ENCODE measurements at places on chromosomes 2 and 18. TPM values are rescaled to one million over a fixed set of nuclear protein-coding genes. Genes with fewer than 3 reads are reported as not detected.

Gene ACTR2
- polyA plus RNA-seq = 70.3 TPM

Gene LINC00305
- polyA plus RNA-seq = not detected

Gene PFN4
- polyA plus RNA-seq = 0.42 TPM

Gene DLX1
- polyA plus RNA-seq = 0.52 TPM

Gene GCFC2
- polyA plus RNA-seq = 6.0 TPM

Gene ZNF516
- polyA plus RNA-seq = 7.5 TPM

Gene SMAD7
- polyA plus RNA-seq = 8.2 TPM

Gene ATIC
- 139 TPM for polyA plus RNA-seq

Gene TFCP2L1
- 62.2 TPM for polyA plus RNA-seq

Gene ARHGAP15
- polyA plus RNA-seq = not detected

Gene NRP2
- 47.4 TPM for polyA plus RNA-seq

Gene MFSD2B
- polyA plus RNA-seq = not detected

Gene IL1R2
- polyA plus RNA-seq = 6.9 TPM

Gene KIF1A
- not detected for polyA plus RNA-seq

Gene QPCT
- 4.0 TPM for polyA plus RNA-seq

Gene LRP2
- under 0.01 TPM for polyA plus RNA-seq

Gene CROCC2
- polyA plus RNA-seq = not detected

Gene ZNF512
- 8.6 TPM for polyA plus RNA-seq

Gene GEN1
- polyA plus RNA-seq = 7.4 TPM

Gene BUB1
- polyA plus RNA-seq = 34.0 TPM

Gene RFTN2
- polyA plus RNA-seq = not detected

Gene FBLN7
- polyA plus RNA-seq = 0.18 TPM
